Aorta (tissue), 5 donors: ENCODE measurements at places on chromosomes 1 and 21. TPM values are rescaled to one million over a fixed set of nuclear protein-coding genes. Genes with fewer than 3 reads are reported as not detected.

GRCh38 chr1:154427173-154428139, 22.3 kb downstream of the IL6R start:
- no peak for DNase-seq

DNA sequence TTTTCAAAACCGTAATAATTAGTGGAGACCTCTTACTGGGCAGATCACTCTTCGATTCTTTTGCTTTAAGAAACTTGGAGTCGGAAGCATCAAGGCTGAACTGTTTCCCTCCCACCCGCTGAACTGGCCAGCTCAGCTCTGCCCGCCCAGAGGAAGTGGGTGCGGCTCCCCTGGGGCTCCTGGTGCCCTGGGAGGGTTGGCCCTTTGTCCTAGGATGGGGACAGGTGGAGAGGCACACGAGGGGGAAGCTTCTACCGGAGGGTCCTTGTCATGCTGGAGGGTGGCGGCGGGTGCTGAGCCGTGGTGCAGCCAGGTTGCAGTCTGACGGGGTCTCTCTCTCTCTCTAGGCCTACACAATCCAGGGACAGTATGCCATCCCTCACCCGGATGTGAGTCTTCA, 64.3 kb upstream of the COL6A1 start:
- DNase-seq: no peak

- no peak for DNase-seq
These were observed 9.5 kb upstream of the NDUFS5 start for GRCh38 chr1:39016604-39017171.

- DNase-seq: no peak
These were observed 4.9 kb downstream of the SPTA1 start for GRCh38 chr1:158681606-158682005.

The CFAP107 gene
- not detected for total RNA-seq

The KRTAP11-1 gene
- not detected for total RNA-seq

DNA sequence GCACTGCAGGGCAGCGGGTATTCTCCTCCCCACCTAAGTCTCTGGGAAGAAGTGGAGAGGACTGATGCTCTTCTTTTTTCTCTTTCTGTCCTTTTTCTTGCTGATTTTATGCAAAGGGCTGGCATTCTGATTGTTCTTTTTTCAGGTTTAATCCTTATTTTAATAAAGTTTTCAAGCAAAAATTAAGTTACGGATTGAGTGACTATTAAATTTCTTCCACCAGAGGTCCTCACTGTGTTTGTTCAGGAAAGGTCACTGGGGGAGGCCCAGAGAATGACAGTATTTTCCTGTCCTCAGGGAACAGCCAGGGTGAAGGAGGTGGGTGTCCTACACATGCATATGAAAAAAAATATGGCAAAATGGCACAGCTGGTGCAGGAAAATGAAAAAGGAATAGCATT, 4.4 kb upstream of the ELF3 start:
- no peak for DNase-seq

The SORT1 gene
- total RNA-seq: 119 TPM

GRCh38 chr1:3852711-3853485, 4.1 kb downstream of the CEP104 start:
- DNase-seq: no peak

DNA sequence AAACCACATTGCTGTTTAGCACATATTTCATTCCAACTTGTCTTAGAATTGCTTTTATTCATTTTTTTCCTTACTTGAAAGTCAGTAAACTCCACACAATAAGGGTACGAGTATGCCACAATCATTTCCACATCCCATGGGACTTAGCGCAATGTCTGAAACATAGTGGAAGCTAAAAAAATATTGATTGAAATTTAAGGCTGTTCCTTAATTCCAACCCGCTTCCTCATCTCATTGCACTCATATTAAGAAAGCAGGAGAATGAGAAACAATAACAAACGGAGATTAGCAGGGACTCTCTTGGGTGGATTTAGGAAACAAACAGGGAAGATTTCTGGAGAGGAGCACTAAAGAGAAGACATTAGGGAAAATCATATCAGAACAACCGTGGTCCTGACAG, 39.3 kb upstream of the RGS4 start:
- DNase-seq: no peak

DNA sequence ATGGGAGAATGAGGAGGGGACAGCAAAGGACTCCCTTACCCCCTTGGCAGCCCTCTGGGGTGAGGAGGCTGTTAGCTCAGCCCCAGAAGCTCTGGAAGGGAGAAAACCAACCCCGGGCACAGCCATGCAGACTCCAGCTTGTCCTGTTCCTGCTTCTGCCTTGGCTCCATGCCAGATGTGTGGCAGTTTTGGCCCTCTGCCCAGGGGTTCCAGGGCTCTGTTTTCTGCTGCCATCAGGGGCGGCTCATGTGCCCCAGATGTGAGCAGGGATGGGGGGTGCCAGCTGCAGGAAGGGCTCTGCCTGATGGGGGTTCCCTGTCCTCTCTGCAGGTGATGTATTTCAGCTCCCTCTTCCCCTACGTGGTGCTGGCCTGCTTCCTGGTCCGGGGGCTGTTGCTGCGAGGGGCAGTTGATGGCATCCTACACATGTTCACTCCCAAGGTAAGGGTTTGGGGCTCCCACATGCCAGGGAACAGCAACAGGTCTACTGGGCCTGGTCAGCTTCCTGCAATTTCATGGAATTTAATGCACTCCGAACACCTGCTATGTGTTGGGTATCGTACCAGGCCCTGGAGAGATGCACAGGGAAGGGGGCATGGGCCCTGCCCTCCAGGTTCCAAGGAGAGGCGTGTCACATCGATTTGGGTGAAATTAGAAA, 26.1 kb downstream of the SLC6A17 start:
- DNase-seq: no peak

DNA sequence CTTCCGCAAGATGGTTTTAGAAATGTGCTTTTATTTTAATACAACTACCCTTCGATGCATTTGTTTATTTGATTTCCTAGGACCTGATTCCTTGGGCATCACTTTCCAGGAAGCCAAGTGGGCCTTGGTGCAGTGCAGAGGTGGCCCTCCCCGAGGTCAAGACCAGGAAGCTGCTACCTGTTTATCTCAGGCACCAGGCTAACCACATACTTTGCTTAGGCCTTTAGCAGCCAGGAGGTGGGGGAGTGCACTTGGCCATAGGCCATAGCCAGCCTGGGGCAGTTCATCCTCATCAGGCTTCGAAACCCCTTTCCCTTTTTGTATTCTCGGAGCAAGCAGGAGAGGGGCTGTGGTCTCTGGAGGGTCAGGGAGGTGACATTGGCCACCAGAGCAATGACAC, 45.4 kb downstream of the SMYD2 start:
- no peak for DNase-seq

The AMY2A gene
- total RNA-seq: 4.2 TPM

DNA sequence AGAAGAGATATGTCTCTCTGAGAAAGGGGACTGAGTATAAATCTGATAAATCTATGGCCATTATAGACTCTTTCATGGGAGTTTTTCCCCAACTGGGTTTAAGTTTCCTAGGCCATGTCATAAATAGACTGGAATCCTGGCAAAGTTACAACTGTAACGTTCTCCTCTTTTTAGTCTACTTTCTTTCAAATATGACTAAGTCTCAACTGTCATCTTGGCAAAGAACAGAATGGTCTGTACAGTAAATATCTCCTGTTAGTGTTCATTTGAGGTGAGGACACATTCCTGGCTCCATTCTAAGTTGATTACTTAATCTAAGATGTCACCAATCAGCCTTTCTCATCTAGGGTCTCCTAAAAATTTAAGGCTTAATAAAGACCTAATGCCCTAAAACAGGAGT, 300.5 kb downstream of the BRINP2 start:
- DNase-seq: no peak

The MYCL gene
- total RNA-seq: 1.2 TPM

DNA sequence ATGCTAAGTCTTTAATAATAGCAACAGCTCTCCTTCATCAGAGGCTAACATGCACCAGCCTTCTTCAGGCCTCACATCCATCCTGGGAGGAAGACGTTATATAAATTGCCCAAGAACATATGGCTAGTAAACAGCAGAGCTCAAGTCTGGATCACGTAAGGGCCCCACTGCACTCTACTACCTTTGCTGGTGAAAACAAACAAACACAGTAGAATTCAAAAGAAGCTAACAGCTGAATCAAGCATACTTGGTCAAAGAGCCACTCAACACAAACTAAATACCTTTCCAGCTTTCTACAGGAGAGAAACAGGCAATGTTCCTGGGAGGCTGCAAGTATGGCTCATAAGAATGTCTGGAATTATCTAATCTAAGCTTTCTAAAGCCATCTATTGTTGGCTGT, 66.0 kb downstream of the WLS start:
- DNase-seq: no peak
